ENCODE measurements at places on chromosomes 1 and 21. TPM values are rescaled to one million over a fixed set of nuclear protein-coding genes. Genes with fewer than 3 reads are reported as not detected.
A peak's percentile ranks its signal among the peaks of the same experiment; 100 is the strongest.

The RNU1-2 gene
- not detected for total RNA-seq

DNA sequence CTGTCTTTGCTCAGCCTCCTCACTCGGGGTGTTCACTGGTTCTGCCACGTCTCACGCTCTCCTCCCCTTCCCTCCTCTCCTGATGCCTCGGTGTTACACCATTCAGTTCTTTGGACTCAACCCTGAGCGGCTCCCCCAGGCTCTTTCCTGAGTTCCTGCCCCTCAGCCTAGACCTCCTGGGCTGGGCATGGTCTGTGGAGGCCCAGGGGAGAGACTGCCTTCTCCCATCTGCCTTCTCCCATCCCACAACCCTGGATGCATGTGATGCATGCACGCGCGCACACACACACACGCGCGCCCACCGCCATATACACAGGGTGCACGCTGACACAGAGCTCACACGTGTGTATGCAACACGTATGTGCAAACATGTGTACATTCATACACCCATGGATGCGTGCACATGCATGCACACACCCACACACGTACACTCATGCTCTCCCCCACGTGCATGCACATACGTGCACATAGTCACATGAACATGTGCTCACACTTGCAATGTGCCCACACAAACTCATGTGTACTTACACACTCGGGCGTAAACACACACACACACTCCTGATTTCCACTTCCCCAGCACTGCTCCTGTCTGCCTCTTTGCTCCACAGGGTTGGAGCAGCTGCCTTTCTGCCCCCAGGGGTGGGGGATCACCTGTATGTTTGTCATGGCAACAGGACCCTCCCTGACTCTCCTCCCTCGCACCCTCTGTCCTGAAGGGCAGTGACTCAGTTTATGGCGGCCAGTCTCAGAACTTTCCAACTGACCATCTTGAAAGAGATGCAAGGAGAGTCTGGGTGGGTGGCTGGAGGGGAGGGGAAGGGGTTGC, 59.0 kb downstream of the HUNK start:
- no peak for DNase-seq

- DNase-seq = peak; percentile 90
Observed at GRCh38 chr1:1013105-1013921, at the start of gene ISG15. Gene ISG15 (plus strand): TSS chr1:1013497. CDS start chr1:1013574, 77 bp downstream.

DNA sequence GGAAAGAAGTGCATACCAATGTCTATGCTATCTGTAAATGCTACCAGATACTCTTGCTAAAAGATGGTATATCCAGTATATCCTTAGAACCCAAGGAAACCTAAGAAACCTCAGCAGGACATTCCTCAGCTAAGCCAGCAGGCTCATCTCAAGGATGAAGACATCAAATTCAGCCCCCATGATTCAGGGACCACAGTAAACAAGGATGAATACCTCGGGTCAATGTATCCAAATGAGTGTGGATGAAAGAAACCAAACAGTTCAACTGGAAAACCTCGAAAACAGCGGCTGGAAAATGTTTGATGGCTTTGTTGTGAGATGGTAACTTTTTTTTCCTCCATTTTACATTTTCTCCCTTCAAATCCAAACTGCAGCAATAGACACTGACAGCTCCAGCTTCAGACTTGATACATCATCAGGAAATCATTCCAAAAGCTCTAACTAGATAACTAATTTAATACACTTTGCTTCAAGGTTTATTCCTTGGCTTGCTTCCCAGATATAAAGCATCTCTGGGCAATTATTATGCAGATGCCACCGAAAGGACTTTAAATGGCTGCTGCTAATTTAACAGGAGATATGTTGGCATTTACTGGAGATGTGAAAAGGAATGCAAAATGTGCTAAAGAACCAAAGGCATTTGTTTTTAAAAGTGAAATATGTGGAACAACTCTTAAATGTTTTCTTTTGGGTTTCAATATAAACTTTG, 73.6 kb downstream of the SMYD2 start:
- DNase-seq = no peak

GRCh38 chr1:107875689-107876088, 89.3 kb downstream of the VAV3 start:
- DNase-seq = no peak
